ENCODE measurements at places on chromosomes 4 and X. TPM values are rescaled to one million over a fixed set of nuclear protein-coding genes. Genes with fewer than 3 reads are reported as not detected.
A peak's percentile ranks its signal among the peaks of the same experiment; 100 is the strongest.

DNA sequence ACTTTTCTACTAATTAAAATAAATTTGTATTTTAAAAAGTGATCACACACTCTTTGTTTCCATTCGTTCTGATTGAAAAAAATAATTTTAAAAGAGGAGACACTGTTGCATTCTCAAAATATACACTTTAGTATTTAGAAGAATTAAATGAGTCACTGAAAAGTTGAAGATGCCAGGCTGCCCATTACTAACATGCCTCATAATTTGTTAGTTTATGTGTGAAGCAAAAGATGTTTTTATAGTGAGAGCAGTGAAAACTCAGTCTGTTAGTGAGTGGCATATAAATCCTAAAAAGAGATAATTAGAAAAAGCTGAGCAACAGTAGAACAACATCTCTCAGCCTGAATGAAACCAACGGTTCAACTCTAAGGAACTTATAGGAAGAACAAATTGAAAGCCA, 143.4 kb downstream of the CDS1 start:
- no peaks in the 10 kb centered on the region for H3K27me3 ChIP-seq
- peaks cover 6% of the 10 kb centered on the region for H3K36me3 ChIP-seq
- H3K27ac ChIP-seq: no peak overlapping the region
- no peak overlapping the region for H3K4me3 ChIP-seq
- peak; percentile 8 for DNase-seq

- no peaks in the 10 kb centered on the region for H3K4me1 ChIP-seq
- no peak overlapping the region for H3K27ac ChIP-seq
- H3K4me3 ChIP-seq: no peak overlapping the region
- H3K36me3 ChIP-seq: no peaks in the 10 kb centered on the region
- no peaks in the 10 kb centered on the region for H3K27me3 ChIP-seq
- peak; percentile 40 for DNase-seq
These were observed 802.0 kb downstream of the RPA4 start for GRCh38 chrX:97685753-97686152.

- DNase-seq: peak; percentile 65
- H3K27ac ChIP-seq: no peak overlapping the region
- H3K4me1 ChIP-seq: no peaks in the 10 kb centered on the region
- no peak overlapping the region for H3K4me3 ChIP-seq
These were observed 10.3 kb upstream of the ODAPH start for GRCh38 chr4:75545526-75545925.

DNA sequence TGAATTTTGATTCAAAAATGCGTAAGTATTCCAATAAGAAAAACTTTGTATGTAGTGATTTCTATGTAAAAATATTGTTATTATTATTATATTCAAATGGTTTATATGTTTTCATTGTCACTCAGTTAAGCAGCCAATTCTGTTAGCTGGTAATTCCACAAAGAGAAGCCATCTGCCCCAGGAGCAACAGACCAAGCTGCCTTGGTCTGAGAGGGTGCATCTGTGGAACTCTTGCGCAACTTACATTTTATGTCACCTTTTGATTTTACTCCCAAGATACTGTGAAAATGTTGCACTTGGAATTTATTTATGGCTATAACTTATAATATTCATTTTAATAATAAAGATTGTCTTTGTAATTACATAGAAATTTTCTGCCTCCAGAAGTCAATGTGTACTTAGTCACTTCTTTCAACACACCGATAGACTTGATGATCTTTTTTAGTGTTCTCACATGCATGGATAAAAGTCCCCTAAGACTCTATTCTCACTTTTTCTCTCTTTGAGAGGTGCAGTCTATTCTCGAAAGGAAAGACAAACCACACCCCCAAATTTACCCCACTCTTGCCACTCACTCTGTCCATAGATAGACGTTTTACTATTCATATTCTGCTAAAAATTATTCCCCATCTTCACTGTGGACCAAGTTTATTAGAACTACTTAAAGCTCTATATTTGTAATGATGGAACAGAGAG, 30.6 kb downstream of the GPR174 start:
- no peaks in the 10 kb centered on the region for H3K36me3 ChIP-seq
- no peak overlapping the region for H3K4me3 ChIP-seq
- no peaks in the 10 kb centered on the region for H3K4me1 ChIP-seq
- DNase-seq: no peak
- no peak overlapping the region for H3K27ac ChIP-seq

The BMPR1B gene
- total RNA-seq: 0.90 TPM
